Body of pancreas (tissue), 4 donors: ENCODE measurements at places on chromosomes 1 and 21.

- DNase-seq = no peak
Measured at GRCh38 chr1:200659269-200659668, 10.4 kb downstream of the DDX59 start.

GRCh38 chr21:27149034-27149433 is 182.1 kb upstream of the ADAMTS5 start:
- DNase-seq = no peak

- peak; percentile 34 for DNase-seq
Measured at GRCh38 chr1:202131956-202132821, 9.5 kb downstream of the GPR37L1 start.

- DNase-seq = no peak
Measured at GRCh38 chr1:99084562-99084961, 79.9 kb upstream of the PLPPR5 start.

DNA sequence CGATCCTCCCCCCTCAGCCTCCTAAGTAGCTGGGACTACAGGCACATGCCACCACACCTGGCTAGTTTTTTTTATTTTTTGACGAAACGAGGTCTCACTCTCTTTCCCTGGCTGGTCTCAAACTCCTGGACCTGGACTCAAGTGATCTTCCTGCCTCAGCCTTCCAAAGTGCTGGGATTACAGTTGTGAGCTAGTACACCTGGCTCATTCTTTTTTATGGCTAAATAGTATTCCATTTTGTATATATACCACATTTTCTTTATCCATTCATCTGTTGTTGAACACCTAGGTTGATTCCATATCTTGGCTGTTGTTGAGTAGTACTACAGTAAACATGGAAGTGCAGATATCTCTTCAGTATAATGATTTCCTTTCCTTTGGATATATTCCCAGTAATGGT is 62.3 kb upstream of the RCC1 start:
- DNase-seq = no peak

DNA sequence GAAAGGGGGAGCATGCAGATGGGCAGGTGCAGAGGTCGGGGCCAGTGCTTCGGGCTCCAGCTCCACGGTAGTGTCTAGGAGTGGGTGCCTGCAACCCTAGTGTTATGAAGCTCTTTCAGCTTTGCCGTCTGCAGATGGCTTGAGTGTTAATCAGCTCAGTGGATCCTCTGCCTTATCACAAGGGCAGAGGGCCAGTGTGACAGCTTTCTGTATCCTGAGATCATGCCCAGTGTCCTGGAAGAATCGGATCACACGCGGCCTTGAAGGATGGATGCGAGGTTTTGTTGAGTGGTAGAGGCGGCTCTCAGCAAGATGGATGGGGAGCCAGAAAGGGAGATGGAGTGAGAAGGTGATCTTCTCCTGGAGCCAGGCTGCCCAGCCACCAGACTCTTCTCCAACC is 25.5 kb upstream of the C1orf146 start:
- no peak for DNase-seq

DNA sequence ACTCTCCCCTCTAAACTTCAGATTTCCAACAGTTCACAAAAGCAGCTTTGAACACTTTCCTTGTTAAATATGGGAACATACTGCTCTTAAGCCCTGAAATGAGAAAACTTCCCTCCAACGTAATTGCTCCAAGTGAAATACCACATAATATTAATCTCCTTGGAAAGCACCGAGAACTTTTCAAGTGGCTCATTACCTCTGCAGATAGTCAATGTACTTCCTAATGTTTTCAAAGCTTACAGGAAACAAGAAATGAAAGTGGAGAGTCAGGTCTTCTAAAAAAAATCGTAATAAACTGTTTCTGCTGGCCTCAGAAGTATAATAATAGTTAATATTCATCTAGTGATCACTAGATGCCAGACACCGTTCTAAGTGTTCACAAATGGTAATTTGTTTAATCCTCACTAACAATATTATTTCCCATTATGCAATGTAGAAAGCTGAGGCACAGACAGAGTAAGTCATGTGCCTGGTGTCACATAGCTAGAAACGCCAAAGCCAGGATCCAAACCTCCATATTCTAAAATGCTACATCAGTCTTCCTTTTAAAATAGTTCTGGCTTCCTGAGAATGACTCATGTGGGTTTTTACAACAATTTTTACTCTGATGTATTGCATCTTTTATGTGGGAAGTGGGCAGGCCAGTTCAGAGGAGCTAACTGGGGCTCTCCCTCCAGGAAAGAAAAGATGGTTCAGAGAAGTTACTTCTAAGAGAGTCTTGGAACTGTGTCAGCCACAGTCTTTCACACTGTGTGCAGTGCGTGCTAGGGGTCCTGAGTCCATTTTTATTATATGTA is 177.2 kb downstream of the PLPPR4 start:
- DNase-seq = no peak

DNA sequence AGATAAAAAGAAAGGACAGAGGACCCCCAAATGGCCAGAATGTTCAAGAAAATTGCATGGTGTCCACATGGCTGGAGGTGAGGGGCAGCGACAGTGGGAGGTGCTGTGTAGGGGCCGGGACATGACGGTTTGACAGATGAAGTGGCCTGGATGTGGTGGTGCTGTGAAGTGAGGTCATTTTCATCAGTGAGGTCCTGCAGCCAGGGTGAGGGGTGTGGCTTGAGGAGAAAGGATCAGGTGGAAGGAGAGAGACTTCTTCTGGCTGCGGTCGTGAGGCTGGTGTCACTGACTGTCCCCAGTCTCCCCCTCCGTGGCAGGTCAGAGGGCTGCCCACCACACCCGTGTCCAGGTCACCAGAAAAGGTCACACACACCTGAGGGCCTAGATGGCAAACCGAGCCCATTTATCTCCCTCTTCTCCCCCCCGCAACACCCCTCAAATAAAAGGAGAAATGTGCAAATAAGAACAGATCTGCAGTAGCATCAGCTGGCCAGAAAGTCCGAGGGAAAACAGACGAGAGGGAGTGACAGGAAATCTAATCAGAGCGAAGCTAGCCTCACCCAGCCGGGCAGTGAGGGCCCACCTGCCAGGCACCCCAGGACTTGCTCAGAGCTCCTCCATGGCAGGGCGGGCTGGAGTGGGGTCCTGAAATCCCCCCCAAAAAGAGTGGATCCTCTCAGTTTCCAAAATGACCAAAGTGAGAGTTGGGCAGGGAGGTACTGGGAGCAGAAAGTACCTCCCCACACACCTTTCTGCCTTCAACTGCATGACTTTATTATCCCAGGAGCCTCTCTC is 148.5 kb upstream of the EDN2 start:
- DNase-seq = no peak

- DNase-seq = no peak
Measured at GRCh38 chr21:43645136-43645891, 14.0 kb downstream of the HSF2BP start.

GRCh38 chr1:214934045-214934444 is 148.5 kb upstream of the KCNK2 start:
- DNase-seq = no peak

DNA sequence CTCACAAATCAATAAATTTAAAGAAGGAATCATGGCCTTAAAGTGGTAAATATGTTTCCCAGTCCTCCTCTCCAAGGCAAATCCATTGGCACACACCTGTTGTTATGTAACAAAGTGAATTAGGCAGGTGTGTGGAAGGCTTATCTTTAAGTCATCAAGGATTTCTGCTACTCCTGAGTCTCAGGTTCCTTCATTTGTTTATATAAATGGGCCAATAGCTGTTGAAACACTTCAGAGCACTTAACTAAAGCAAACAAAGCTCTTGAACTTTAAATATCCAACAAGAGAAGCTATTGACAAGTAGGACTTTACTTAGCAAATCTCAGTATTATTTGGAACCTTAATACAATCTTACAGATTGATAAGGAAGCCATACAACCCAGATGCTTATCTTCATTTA is 99.3 kb upstream of the ESRRG start:
- no peak for DNase-seq

- DNase-seq = no peak
Measured at GRCh38 chr1:112251766-112252506, 144.1 kb upstream of the CTTNBP2NL start.

- DNase-seq = no peak
Measured at GRCh38 chr1:228007049-228007800, 427 bp downstream of the WNT3A start.

DNA sequence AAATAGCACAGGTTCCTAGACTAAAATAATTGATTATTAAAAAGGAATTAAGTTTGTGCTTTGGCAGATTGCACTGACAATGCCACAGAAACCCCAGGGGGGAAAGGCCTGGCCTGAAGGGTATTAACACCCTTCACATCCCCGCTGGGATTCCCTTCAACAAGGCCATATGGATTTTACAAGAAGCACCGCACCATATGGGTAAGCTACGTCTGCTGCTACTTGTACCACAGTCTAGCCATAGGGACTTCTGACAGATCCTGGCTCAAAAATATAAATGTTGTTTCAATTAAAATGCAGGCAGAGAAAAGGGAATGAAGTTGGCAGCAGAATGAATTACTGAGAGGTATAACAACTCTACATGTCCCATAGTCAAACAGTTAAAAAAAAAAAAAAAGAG is 101.0 kb downstream of the DENND1B start:
- DNase-seq = no peak
